ENCODE measurements at places on chromosomes 5 and 9.
A peak's percentile ranks its signal among the peaks of the same experiment; 100 is the strongest.

- peak; percentile 42 for ATAC-seq
Measured at GRCh38 chr5:150138551-150139265, 16.9 kb downstream of the PDGFRB start.

DNA sequence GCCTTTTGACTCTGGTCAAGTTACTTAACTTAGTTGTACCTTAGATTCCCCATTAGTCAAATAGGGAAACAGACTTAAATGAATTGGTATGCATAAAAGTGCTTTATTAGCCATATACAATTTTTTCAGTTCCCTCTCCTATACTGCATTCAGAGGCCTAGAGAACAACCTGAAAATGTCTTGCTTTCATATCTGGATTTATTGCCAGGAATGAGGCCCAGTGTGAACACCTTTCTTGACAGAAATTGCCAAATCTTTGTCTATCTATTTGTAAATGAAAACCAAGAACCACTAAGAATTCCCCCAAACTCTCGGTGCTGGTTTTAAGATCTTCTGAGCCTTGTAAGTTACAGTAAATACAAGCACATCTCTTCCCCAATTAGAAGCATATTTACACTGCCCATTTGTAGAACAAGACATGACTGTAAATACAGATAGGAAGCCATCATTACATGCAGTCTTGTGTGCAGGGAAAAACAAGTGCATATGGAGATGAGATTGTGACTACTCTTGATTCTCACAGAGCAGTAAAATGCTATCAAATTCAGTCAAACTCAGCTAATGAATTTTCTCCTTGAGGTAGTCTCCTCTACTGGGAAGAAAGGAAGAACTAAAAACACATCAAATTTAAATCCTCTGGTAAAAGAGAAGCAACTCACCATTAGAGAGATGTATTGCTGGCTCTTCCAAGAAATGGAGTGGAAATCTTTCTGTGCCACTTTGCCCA lies 5.2 kb upstream of the FAM13B start:
- no peak for ATAC-seq

DNA sequence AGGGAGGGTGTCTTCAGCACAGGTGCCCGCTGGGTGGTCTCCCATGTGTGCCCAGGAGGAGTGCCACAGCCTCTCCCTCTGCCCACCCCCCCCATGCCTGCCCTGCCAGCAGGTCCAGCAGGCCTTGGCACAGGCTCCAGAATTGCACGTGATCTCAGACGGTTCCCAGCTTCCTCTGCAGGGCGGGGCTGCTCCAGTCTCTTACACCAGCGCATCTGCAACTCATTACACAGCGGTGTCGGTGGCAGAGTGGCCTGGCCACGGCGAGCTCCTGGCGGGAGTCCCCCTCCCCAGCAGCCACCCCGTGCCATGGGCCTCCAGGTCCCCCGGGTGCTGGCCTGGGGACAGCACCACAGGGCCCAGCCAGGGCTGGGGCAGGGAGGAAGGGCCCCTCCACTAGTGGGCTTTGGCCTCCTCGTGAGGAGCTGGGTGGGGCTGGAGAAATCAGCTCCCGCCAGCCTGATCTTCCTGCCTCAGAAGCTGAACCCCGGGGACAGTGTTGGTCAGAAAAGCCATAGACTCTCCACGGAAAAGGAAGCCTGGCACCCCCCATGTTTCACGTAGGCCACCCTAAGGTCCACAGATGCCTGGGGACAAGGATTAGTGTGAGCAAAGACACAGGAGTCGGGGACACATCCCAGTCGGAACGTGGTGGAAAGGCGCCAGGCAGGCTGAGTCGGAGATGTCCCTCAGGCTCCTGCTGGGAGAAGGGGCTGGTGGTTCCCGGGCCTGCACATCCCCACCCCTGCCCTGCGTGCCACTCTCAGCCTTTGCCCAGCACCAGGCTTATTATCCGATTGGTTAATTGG lies 40.2 kb downstream of the RXRA start:
- peak; percentile 93 for ATAC-seq

- ATAC-seq = no peak
Measured at GRCh38 chr9:124764774-124765438, 6.2 kb downstream of the NR6A1 start.
